MG63 (cell line): ENCODE measurements at places on chromosomes 16 and 17. TPM values are rescaled to one million over a fixed set of nuclear protein-coding genes. Genes with fewer than 3 reads are reported as not detected.

GRCh38 chr16:55698331-55698730, 42.5 kb downstream of the SLC6A2 start:
- DNase-seq, result no peak

GRCh38 chr17:82923366-82924113, 83.7 kb upstream of the ZNF750 start:
- no peak for DNase-seq

GRCh38 chr17:49567871-49568694, 7.6 kb upstream of the NXPH3 start:
- peak; percentile 84 for DNase-seq

The CACNG5 gene
- total RNA-seq, result not detected in 2 replicates

The GP1BA gene
- not detected in 2 replicates for total RNA-seq

DNA sequence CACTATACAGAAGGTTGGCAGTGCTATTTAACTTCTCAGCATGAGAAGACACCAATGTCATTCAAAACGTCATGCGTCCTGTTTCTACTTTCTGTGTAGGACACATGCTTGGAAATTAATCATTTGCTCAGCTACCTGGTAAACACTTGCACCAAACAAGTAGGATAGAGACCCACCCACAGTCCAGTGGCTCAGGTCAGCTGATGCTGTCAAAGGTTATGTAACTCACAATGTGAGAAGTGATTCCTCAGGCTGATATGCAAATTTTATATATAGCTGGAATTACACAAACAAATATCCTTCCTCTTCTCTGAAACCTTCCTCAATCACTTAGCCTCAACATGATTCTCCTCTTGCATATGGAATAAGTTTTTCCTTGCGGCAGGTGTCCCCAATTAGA, 59.6 kb downstream of the ZZEF1 start:
- DNase-seq, result no peak

- peak; percentile 96 for DNase-seq
These were observed 3.0 kb downstream of the MT2A start for GRCh38 chr16:56611281-56611833.

- no peak for DNase-seq
These were observed 8.5 kb downstream of the GAA start for GRCh38 chr17:80109713-80110446.

The USB1 gene
- 17.9 and 23.9 TPM in 2 replicates for total RNA-seq

DNA sequence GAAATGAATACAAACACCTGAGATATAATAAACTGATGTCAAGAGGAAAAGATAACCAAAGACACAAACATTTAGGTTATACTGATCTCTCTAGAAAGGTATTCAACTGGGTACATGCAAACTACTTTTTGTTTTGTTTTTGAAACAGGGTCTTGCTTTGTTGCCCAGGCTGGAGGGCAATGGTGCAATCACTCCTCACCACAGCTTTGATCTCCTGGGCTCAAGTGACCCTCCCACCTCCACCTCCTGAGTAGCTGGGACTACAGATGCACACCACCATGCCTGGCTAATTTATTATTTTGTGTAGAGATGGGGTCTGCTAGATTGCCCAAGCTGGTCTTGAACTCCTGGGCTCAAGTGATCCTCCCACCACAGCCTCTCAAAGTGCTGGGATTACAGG, 38.1 kb downstream of the TEKT5 start:
- DNase-seq, result no peak

DNA sequence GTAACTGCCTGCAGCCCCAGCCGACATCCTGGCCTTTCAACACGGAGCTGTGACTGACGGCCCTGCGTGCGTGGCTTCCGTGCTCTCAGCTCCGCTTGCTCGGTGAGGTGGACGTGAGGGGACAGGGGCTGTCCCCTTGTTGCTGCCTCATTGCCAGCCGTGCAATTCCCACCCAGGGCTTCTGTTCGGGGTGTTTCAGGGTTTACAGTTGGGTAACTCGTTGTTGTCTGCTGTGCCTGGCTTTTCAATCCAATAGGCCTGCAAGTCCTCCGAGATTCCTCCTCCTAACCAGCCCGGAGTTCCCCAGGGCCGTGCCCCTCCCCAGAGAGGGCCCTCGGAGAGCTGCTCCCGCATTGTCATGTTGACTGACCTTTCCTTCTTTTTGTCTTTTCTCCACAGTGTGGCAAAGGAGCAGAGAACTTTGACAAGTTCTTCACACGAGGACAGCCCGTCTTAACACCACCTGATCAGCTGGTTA, 31.4 kb upstream of the CACNG5 start:
- no peak for DNase-seq

DNA sequence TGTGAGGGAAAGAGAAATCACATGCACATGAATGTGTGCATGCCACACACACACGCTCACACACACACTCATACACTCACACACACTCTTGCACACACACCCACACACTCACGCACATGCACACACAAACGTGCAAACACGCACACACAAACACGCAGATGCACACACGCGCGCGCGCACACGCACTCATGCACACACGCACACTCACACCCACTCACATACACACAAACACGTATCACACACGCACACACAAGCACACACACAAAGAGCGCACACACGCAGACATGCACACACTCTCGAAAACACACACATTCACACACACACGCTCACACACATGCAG, 72.2 kb downstream of the GAS7 start:
- DNase-seq, result no peak

- DNase-seq, result no peak
These were observed 37.2 kb downstream of the KCNJ2 start for GRCh38 chr17:70206361-70207010.

- DNase-seq, result no peak
These were observed 160.0 kb upstream of the CCL2 start for GRCh38 chr17:34095106-34095505.

GRCh38 chr17:79691931-79692330, 38.8 kb upstream of the ENPP7 start:
- DNase-seq, result peak; percentile 64

The APOBR gene
- total RNA-seq, result not detected in 2 replicates

The CHST4 gene
- total RNA-seq, result 0.47 TPM in 1 of 2 replicates, not detected in the other

DNA sequence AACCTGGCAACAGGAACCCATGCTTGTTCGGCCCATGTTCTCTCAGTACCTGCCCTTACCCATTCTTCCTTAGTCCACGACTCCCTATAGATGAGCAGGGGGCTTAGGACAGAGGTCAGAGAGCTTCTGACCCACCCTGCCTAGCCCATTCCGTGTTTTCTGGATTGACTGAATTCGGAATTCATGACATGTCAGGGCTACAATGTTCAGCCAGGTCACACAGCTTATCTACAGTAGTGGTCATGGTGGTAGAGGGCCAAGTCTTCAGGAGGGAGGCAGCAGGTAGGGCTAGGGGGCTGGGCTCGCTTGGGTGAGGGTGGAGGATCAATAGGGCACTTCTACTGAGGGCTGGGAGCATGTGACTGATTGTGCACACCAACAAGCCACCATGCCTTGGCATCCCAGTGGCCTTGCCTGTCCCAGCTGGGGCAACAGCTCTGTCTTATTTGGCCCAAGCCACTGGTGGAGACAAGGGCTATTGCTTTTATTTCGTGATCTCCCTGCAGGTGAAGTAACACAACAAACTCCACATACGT, 3.1 kb downstream of the HEXIM2 start:
- no peak for DNase-seq

The HAS3 gene
- 65.0 and 71.9 TPM in 2 replicates for total RNA-seq

DNA sequence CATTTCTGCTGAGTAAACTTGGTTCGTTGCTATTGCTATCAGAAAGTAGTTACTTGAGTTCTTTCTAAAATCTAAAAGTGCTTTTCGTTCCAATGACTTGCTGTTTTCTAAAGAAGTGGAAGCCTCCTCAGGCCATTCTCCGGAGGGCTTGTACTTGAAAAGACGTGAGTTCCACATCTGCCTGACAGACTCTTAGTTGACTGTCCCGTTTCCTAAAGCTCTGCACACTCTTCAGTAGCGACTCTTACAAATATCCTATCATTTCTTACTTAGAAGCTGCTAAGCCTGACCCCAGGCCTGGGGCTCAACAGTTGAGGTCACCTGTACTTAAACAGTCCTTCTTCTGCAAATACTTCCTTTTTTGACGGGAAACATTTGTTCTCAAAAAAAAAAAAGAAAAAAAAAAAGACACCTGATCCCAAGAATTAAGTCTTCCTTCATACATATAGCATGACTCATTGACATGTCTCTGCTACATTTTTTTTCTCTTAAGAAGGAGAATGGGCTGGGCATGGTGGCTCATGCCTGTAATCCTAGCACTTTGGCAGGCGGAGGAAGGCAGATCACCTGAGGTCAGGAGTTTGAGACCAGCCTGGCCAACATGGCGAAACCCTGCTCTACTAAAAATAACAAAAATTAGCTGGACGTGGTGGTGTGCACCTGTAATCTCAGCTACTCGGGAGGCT, 61.5 kb downstream of the DHRS7C start:
- no peak for DNase-seq

GRCh38 chr17:7130621-7131422, 16.2 kb upstream of the ASGR2 start:
- no peak for DNase-seq

The RNU2-1 gene
- total RNA-seq, result not detected in 2 replicates

- no peak for DNase-seq
These were observed 174.6 kb downstream of the ABCA8 start for GRCh38 chr17:68780596-68780995.

The DPEP2 gene
- total RNA-seq, result not detected in 2 replicates

The CAVIN1 gene
- total RNA-seq, result 799 and 958 TPM in 2 replicates

The ABI3 gene
- not detected in 2 replicates for total RNA-seq

DNA sequence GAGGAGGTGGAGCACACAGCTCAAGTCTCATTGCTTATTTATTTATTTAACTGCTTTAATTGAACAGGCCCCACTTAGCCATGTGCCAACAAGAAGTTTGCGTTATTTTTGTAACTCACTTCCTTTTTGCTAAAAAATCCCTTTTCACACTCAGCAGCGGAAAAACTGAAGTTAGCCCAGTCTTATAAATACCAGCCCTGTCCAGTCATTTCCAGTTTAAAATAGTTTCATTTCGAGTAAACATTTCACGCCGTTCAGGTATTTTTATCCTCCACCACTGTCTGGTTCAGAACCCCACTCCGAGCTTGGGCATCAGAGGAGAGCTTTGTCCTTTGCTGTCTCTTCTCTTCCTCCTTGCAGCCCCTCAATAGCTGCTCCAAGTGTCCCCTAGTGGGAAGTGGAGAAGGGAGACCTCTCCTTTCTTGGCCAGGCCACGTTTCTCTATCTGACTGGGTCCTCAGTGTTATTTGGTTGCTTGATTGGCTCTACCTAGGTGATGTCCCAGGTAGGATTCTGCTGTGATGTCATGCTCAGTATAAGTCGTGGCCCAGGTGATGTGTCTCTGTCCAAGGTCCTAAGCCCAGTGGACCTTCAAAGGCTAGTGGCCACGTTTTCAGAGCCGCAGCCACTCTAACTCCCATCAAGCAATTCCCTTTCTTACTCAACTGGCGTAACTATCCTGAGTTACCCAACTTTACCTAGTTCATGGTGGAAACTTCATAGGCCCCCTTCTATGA, 53.0 kb upstream of the GAS7 start:
- no peak for DNase-seq

The CD19 gene
- total RNA-seq, result not detected in 2 replicates

GRCh38 chr17:59972778-59973177, 8.2 kb upstream of the RNFT1 start:
- DNase-seq, result peak; percentile 19

DNA sequence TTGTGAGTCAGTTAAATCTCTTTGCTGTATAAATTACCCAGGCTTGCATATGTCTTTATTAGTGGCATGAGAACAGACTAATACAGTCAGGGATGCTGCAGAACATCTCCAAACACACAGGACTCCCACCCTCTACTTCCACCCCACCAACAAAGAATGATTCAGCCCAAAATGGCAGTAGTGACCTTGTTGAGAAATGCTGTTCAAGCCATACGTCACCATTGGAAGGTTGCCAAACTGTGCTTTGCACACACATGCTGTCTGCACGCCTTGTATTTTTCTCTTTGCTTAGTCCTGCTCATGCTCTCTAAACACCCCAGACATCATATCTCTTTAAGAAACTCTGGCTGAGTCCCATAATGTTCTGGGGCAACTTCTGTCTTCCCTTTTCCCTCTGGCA, 589.6 kb downstream of the WWOX start:
- DNase-seq, result no peak

DNA sequence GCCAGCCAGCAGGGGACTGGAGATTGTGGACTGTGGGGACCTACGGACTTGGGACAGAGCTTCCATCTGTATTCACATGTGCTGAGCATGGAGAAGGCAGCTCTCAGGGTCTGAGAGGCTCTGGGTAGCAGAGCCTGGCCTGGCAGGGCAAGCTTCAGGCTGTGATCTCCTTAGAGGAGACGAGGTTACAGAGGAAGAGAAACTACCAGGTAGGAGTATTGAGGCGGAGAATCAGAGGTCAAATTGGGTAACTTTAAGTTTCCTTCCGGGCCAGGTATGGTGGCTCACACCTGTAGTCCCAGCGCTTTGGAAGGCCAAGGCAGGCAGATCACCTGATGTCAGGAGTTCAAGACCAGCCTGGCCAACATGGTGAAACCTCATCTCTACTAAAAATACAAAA, 8.8 kb downstream of the CTNS start:
- DNase-seq, result no peak

- DNase-seq, result peak; percentile 79
These were observed 12.7 kb upstream of the STAC2 start for GRCh38 chr17:39238311-39238972.

The KCNJ18 gene
- total RNA-seq, result not detected in 2 replicates

The CETP gene
- not detected in 2 replicates for total RNA-seq

The SPEM3 gene
- total RNA-seq, result not detected in 2 replicates

The RCVRN gene
- total RNA-seq, result not detected in 2 replicates

DNA sequence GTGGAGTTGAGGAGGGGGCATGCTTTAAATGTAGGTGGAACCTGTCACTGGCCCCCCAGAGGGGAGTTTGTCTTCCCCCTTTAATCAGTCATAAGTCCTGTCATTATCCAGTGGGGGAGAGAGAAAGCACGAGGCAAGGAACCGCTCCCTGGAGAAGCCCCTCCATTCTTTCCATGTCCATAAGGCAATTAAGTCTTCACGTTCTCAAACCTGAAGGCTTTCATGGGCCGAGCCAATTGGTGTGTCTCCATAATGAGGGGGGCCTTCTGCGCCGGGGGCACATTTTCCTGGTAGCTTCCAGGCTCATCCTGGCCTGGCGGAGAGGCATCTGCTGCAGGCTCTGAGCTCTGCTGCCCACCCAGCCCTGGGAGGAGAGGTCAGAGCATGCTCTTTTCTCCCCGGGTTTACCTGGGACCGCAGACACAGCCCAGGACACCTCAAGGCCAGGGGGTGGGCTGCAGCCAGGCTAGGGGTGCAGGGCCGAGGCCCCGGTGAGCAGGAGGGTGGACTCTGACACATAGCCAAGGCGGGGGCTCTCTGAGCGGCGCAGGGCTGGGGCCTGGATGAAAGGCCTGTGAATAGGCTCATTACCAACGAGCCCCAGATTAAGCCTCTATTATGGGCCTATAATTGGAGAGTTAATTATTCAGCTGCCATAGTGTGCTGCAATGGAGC, 42.5 kb downstream of the C16orf78 start:
- DNase-seq, result no peak

DNA sequence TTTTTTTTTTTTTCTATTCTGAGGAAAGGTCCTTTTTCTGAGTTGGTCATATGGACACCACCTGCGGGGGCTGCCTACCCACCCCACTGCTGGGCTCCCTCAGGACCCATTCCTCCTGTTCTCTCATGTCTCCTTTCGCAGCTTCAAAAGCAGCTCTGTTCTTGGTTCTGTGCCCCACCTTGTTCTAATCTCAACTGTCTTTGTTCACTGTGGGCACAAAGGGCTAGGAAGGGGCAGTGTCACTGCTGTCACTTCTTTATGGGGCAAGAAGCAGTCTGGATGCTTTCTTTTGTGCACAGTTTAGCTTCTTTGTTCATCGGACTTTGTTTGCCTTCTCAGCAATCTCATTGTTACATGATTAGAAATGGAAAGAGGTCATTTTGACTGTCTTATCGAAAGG, 7.1 kb downstream of the GOSR2 start:
- DNase-seq, result no peak
